ENCODE measurements at places on chromosomes 6 and 20.

- DNase-seq, result no peak
Observed at GRCh38 chr6:13810688-13811446, 3.5 kb downstream of the MCUR1 start.

- no peak for DNase-seq
Observed at GRCh38 chr20:16446991-16447390, 126.3 kb downstream of the KIF16B start.

GRCh38 chr20:32429343-32429742, 71.2 kb downstream of the ASXL1 start:
- DNase-seq, result no peak

- DNase-seq, result peak; percentile 80
Observed at GRCh38 chr20:25372584-25373336, 17.9 kb downstream of the ABHD12 start.

GRCh38 chr20:44495257-44495656, 19.6 kb downstream of the TTPAL start:
- peak; percentile 12 for DNase-seq

GRCh38 chr6:150314230-150315188, 54.3 kb upstream of the IYD start:
- no peak for DNase-seq

DNA sequence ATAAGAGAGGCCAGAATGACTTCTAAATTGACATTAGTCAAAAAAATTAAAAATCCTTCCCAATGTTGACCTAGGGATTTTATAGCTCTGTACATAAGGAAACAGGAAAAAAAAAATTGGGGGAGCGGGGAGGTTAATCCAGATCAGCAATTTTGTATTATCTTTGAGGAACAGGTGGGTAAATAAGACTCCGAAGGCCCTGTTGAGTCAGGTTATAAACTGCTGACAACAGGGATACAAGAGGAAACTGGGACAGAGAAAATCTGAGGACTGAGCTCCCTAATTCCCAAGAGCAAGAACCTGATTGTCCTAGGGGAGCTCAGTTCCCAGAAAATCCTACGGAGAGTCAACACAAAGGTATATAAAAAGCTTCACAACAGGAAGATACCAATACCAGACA, 26.8 kb upstream of the CRIP3 start:
- no peak for DNase-seq

GRCh38 chr6:27149150-27149549, 98.4 kb upstream of the PRSS16 start:
- no peak for DNase-seq

GRCh38 chr20:32585586-32586127, 524 bp upstream of the NOL4L start:
- peak; percentile 20 for DNase-seq

DNA sequence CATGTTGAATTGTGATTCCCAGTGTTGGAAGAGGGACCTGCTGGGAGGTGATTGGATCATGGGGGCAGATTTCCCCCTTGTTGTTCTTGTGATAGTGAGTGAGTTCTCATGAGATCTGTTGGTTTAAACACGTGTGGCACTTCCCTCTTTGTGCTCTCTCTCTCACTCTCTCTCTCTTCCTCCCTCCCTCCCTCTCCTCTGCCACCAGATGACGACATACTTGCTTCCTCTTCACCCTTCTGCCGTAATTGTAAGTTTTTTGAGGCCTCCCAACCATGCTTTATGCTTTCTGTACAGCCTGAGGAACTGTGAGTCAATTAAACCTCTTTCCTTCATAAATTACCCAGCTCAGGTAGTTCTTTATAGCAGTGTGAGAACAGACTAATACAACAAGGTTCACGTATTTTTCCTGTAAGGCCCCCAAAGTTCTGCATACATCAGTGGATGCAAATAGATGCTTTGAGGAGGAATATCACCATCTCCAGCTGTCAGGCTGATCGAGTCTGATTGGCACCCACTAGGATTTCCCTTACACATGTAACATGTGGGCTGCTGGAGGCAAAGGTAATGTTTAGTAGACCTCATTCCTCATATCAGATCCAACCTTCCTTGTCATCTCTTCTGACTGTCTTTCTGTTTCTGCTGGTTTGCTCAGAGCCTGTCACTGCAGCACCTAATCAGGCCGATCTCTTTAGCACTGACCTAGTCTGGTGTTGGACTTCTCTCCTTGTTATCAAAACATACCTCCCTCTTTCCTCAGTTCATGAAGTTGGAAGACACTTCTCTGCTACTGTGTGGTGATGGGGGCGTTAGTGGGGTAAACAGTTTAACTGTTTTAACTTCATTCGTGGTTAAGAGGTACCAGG, 54.3 kb upstream of the BACH2 start:
- DNase-seq, result peak; percentile 78

GRCh38 chr6:83767033-83767432, 58.1 kb upstream of the SNAP91 start:
- DNase-seq, result peak; percentile 4

GRCh38 chr20:45993197-45993951, 15.3 kb upstream of the MMP9 start:
- peak; percentile 66 for DNase-seq

- no peak for DNase-seq
Observed at GRCh38 chr6:153976921-153977693, 61.9 kb upstream of the OPRM1 start.

DNA sequence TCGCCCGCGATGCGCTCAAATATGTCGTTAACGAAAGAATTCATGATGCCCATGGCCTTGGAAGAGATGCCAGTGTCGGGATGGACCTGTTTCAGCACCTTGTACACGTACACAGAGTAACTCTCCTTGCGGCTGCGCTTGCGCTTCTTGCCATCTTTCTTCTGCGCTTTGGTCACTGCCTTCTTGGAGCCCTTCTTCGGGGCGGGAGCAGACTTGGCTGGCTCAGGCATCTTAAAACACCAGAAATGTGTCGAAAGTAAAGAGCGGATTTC, 36.4 kb downstream of the HFE start:
- DNase-seq, result no peak

DNA sequence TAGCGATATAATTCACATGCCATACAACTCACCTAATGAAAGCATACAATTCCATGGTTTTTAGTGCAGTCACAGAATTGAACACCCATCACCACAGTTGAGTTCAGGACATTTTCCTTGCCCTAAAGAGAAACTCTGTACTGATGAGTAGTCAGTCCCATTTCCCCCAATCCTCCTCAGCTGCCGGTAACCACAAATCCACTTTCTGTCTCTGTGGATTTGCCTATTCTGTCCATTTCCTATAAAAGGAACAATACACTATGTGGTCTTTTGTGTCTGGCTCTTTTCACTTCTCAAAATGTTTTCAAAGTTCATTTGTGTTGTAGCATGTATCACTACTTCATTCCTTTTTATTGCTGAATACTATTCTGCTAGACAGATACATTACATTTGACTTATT, 67.9 kb upstream of the TGM3 start:
- peak; percentile 42 for DNase-seq

GRCh38 chr6:124056407-124057334, 253.0 kb downstream of the NKAIN2 start:
- no peak for DNase-seq

GRCh38 chr6:143195349-143195845, 134.7 kb downstream of the AIG1 start:
- DNase-seq, result no peak

DNA sequence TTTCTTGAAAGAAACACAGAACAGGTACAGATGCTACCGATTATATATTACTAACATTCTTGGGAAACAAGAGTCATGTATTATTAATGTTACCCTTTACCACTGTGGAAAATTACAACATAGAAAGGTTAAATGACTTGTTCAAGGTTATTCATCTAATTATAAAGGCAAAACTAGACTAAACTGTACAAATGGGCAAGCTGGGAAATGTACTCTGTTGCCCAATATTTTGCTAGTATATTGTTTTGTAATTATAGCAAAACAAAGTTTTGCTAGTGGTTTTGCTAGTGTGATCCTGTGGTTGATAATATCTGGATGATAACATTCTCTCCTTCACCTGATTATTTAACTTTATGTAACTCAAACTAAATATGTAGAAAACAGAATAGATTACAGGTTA, 96.5 kb downstream of the TINAG start:
- no peak for DNase-seq

DNA sequence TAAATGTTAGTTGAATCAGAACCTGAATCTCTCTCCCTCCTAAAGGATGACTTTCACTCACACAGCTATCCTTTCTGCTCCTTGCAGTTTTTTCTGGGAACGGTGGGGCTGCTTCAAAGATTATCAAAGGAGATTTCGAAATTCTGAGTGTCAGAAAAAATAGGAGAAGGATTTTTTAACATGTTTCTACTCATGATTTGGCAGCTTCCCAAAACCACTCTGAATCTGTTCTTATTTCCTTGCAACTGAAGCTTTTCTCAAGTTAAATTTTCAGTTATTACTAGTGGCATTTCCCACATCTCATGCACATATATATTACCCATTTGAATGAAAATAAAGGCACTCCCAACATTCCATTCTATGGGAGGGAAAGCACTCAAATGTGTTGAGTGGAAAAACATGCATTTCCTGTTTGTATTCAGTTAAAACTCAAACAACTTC, 123.6 kb downstream of the LCA5 start:
- no peak for DNase-seq

GRCh38 chr6:166333172-166333995, 9.0 kb downstream of the SFT2D1 start:
- DNase-seq, result no peak

- DNase-seq, result no peak
Observed at GRCh38 chr6:34065466-34066217, 80.2 kb downstream of the GRM4 start.

DNA sequence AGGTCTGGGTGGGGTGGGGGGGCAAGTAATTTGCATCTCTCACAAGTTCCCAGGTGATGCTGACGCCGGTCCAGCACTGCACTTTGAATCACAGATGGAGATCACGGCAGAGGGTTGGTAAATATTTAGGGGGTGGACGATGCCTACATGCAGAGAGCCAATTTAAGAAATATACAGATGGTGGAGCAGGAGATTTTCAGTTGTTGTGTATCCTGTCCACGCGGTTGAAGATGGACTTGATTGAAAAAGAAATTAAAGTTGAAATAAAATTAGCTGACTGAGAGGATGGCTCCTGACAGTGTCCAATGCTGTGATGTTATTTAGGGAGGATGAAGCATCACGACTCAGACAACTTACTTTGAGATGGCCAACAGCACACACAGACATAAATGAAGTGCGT, 74.6 kb downstream of the PHACTR3 start:
- DNase-seq, result no peak

DNA sequence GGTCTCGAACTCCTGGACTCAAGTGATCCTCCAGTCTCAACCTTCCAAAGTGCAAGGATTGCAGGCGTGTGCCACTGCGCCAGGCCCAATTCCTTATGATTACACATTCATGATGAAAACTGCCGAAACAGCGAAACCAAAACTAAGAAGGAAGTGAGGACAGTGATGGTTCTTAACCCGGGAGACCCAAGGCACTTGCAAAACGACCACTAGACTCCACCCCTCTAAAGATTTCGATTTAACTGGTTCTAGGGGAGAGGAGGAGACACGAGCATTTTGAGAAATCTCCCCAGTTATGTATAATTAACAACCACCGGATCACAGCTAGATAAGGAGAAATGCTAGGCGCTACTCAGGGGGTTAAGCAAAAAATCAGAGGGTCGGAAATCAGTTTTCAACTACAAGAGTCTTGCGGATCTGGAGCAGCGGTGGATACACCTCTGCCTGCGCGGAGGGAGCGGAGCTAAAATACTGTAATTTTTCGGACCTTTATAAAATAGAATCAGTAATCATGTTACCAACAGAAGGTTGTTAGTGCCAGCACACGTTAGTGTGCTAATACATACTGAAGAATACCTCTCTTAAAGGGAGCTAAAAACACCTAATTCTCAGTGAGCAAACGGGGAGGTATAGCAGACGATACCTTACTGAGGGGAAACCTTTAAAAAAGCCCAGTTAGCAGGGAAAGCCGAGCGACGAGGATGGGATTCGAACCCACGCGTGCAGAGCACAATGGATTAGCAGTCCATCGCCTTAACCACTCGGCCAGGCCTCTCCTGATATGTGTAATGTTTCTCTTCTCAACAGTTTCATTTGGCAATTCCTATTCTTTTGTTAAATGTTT, 60.0 kb upstream of the BTN3A2 start:
- DNase-seq, result peak; percentile 96
